Activated CD4-positive, alpha-beta T cell treated with anti-CD3 and anti-CD28 coated beads, Interleukin-2, amount 50 U/mL, for 1 hour (primary cell): ENCODE measurements at places on chromosomes 3 and 15.

GRCh38 chr3:171875923-171876412 lies 32.8 kb downstream of the TMEM212 start:
- DNase-seq = no peak

DNA sequence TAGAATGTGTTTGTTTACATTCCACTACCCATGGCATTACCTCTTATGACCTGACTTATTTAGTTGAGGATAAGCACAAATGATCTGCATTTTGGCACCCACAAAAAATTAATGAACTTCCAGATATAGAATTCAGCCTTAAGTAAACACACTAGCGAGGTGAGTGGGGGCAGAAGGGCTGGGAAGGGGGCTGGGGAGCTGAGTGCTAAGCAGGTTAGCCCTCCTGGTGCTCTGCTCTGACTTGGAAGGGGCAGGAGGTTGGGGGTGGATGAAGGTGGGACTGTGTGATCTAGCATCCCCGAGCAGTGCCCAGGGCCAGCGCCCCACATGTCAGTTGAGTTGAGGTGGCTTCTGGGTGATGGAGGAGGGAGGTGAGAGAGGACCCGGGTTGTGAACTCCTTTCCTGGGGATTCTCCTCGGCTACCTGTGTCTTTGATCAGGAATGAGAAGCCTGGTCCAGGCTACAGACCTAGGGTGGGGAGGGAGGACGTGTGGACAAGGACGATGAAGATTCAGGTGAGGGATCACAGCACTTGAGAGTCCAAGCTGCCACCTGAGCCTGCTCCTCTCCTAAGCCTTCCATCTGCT lies 178.6 kb upstream of the SMAD3 start:
- no peak for DNase-seq

DNA sequence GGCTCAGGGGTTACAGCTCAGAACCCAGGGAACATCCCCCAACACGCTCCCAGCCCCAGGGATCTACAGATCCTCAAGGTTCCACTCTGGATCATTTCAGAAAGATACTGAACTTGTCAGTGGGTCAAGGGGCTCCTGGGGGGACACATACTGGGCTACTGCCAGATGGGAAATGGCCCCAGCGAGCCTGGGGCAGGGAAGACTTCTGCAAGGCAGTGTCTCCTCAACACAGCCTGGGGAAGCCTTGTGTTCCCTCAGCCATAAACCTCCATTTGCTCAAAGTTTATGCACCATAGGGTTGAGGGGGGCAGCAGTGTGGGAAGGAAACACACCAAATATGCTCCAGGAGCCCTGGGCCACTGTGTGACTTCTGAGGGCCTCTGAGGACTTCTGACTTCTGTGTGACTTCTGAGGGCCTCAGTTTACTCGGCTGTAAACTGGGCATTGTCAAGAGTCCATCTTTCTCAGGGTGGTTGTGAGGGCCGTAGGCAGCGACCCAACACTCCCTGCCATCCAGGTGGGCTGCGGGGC lies 58.4 kb downstream of the IQSEC1 start:
- no peak for DNase-seq

GRCh38 chr3:186979852-186980251 lies 49.5 kb downstream of the ST6GAL1 start:
- DNase-seq = no peak

DNA sequence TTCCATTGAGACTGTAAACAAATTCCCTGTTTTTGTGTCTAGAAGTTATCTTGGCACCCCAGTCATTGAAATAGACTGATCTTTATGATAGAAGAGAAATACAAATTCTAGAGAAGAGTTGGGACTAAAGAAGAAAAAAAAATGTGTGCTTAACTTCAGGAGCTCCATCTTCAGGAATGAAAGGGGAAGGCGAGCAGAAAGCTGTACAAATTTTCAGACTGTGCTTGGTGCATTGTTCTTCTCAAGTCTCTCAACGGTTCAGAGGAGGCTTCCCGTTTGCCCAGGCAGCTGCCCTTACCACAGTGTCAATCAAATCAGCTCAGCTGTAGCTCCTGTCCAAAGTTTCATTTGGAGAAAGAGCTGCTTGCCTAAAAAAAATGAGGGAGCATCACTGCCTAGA lies 41.7 kb downstream of the OXSM start:
- DNase-seq = no peak

DNA sequence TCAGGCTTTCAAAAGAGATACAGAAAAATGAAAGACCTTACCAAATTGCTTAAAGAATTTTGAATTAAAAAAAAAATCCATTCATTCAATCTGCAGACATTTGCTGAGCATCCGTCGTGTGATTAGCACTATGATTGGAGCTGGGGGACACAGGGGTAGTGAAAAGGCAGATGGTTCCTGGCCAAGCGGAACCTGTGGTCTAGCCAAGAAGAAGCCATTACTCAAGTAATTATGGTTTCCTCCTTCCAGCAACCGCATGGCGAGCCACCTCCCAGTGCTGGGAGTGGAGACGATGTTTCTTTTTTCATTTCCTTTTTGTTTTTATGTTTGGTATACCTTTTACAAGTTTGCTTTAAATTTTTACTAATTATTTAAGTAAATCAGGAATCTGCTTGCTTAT lies 140.2 kb downstream of the CACNA2D3 start:
- no peak for DNase-seq

- DNase-seq = no peak
Measured at GRCh38 chr15:23484870-23485269, 37.8 kb upstream of the GOLGA6L2 start.

- DNase-seq = no peak
Measured at GRCh38 chr3:66456711-66457173, 44.1 kb downstream of the LRIG1 start.

DNA sequence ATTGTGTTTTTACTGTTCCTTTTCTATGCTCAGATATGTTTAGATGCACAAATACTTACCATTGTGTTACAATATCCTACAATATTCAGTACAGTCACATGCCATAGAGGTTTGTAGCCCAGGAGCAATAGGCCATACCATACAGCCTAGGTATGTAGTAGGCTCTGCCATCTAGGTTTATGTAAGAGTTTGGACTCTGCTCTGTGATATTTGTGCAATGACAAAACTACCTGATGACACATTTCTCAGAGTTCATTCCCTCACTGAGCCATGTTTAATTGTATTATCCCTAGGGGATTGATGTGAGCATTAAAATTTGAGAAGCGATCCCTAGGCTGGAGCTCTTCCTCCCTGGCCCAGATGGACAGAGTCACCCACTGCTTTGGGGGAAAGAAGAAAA lies 270.0 kb upstream of the PROK2 start:
- DNase-seq = no peak

GRCh38 chr15:64146885-64147681 lies 4.4 kb upstream of the SNX22 start:
- no peak for DNase-seq

GRCh38 chr15:57158997-57159668 lies 217.2 kb upstream of the CGNL1 start:
- DNase-seq = no peak

GRCh38 chr3:58946875-58947274 lies 103.0 kb downstream of the CFAP20DC start:
- no peak for DNase-seq

DNA sequence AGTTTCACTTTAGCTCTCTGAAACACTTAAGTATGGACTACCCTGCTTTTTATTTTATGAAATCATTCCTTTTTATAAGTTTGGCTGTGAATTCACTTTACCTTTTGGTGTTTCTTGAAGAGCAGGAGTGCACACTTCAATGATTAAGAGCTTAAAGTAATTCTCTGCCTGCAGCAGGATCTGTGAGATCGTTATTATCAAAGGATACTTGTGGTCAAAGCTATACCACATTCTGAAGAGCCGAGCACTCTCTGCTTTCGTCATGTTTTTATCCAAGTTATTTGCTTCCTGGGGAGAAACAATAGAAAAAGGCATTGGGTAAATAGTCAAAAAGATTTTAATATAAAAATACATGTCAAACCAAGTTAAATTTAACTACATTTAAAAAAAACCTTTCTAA lies 243.7 kb downstream of the CHST2 start:
- DNase-seq = no peak

DNA sequence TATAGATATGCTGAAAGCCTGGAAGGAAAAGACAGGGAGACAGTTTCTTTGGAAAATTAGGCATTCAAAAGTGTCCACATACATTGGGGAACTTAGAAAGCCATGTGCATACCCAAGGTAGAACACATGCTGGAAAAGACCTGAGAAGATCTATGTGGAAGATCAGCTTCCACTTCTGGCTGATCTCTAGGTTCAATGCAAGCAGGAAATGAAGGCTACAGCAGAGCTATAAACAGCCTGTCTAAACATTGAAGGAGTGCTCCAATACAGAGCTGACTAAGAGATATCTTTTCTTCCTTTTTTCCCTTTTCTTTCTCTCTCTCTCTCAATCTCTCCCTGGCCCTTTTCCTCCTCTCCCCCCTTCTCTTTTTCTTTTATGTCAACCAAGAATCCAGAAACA lies 73.6 kb upstream of the TCF12 start:
- DNase-seq = no peak

- DNase-seq = no peak
Measured at GRCh38 chr3:4856986-4857385, 122.3 kb upstream of the BHLHE40 start.

- no peak for DNase-seq
Measured at GRCh38 chr3:127053450-127053849, 70.5 kb downstream of the PLXNA1 start.

DNA sequence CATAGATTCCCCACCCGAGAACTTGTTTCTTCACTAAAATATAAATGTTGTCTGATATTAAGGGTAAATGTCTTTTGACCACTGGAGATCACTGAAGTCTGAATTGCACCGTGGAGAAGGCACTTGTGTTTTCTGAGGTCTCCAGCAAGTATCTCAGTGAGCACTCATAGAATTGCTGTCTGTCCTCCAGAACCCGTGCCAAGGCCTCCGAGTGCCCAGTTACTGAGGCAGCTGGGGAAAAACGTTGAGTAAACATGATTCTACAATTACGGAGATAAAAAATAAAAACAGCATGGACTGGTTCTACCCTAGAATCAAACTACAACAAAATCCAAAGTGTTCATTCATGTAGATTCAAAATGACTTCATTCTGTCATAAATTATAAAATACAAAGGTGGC lies 60.0 kb downstream of the MLH1 start:
- no peak for DNase-seq

- peak; percentile 97 for DNase-seq
Measured at GRCh38 chr3:69051756-69052471, at the start of gene TMF1. Gene TMF1 (minus strand): TSS chr3:69052333. CDS start chr3:69052086, 247 bp downstream.

GRCh38 chr3:160130950-160131349 lies 94.3 kb upstream of the C3orf80 start:
- no peak for DNase-seq

- DNase-seq = no peak
Measured at GRCh38 chr15:25408929-25409328, 29.9 kb downstream of the UBE3A start.

DNA sequence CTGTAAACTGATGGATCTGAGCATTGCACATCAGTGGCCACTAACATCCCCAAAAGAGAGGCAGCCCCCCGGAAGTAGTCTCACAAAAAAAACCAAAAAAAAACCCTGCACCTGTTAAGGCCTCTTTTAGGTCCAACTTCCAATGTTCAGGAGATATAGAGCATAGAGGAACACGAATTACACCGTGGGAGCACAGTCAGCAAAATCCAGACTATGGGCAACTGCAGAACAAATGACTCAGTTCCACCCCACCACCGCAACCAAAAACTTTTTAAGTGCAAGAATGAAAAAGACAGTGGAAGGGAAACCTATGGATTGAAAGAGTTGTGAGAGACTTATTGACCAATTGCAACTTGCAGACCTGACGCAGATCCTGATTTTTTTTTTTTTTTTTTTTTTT lies 42.2 kb upstream of the NR2E3 start:
- no peak for DNase-seq

DNA sequence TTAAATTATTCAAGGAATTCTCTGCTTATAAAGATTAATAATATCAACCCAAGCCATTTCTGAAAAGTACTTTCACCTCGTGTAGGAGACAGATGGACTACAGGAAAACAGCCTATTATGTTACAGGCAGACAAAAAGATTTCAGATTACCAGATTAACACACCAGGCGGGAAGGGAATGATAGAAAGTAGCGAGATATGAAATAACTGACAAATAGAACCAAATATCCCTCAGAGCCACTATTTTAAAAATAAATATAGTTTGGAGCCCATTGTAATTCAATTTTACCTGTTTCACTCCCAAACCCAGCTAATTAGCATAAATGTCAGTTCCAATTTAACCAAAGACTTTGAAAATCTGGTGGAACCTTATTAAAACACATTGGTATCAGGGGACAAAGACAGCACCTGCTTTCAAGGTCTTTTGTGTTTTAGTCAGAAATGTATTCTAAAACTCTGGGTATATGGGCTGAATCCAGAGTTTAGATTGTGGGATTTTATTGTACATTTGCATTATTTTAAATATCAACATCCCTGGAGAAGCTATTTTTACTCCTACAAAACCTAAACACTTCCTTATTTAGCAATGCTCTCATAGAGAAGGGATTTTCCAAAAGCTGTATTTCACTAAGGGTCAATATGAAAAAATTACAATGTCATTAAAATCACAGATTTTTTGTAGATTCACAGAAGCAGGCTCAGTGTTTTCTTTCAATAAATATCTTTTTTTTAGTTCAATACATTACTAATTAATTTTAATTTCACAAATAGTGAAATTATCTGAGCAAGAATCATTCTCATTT lies 138.4 kb downstream of the TNIK start:
- no peak for DNase-seq

DNA sequence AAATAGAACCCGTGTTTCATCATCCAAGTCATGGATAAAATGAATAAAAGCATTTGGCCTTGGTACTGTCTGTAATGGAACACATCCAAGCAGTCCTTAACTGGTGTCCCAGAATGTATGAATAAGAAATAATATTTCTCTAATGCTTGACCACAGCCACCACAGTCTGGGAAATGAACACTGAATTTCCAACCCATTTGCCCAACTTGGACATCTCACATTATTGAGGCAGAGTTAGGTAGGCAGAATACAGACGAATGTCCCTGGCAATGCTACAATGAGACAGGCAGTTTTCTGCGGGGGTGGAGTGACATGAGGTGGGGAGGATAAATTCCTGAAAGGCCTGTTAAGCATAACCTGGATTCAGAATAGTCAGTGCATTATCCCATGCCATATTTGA lies 245.7 kb downstream of the ZIC1 start:
- no peak for DNase-seq

GRCh38 chr3:51706021-51706485 lies 815 bp upstream of the GRM2 start:
- no peak for DNase-seq

DNA sequence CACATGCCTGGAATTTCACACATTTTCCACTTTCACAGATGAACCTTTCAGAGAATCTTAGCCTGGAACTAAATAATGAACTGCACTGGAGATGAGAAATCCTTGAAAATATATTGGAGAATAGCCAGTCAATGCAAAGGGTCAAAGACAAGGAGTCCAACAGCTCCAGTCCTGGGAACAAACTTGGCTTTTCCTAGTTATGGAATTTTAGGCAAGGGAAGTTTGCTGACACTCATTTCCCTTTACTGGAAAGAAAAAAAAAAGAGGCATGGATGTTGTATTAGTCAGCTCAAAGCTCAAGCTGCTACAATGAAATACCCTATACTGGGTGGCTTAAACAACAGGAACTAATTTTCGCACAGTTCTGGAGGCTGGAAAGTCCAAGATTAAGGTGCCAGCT lies 690.8 kb upstream of the ARPP21 start:
- DNase-seq = no peak
